Heart right ventricle (tissue), 16 donors: ENCODE measurements at places on chromosomes 13 and 19. TPM values are rescaled to one million over a fixed set of nuclear protein-coding genes. Genes with fewer than 3 reads are reported as not detected.

Gene PSMD8
- polyA plus RNA-seq: 513 TPM

Gene ZNF667
- polyA plus RNA-seq: 6.9 TPM

Gene KLC3
- polyA plus RNA-seq: 0.16 TPM

Gene CLEC17A
- not detected for polyA plus RNA-seq

DNA sequence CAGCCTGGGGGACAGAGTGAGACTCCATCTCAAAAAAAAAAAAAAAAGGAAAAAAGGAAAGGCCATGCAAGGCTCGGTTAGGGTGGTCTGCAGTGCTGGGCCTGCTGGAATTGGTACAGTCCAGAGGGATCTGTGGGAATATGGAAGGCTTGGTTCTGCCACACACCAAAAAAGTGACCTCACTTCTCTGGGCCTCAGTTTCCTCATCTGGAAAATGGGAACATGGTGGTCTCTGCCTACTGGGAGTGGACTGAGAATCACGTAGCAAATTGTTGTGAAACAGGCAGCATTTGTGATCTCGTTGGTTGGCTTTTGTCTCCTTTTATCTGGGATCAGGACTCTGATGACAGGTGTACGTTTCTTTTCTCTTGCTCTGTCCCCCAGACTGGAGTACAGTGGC is 7.5 kb downstream of the DNM2 start:
- no peak for DNase-seq

GRCh38 chr19:6011206-6011605 is 33.3 kb upstream of the RANBP3 start:
- no peak for DNase-seq

DNA sequence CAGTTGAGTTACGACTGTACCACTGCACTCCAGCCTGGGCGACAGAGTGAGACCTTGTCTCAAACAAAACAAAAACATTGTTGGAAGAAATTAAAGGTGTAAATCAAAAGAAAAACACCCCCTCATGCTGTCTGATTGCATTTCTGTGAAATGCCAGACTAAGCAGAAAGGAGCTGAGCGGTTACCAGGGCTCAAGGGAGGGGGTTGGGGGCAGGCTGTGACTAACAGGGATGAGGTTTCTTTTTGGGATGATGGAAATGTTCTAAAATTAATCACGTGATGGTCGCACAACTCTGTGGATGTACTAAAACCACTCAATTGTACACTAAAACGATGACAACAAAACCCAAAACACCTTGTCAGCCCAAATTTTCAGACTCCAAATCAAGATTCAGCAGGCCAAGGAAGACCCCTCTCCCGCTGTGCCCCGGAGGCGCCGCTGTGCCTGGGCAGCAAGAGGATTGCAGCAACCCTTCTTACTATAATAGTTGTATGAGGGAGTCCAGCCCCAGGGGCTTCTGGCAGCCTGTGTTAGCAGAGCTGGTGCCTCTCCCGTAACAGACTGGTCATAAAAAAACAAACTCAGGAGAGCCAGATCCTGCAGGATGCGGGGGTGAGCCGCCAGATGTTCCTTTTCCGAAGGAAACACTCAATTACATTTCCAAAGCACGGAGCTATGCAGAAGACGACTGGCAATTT is 20.9 kb downstream of the CAPS start:
- no peak for DNase-seq

GRCh38 chr19:38250428-38250820 is 5.8 kb downstream of the PPP1R14A start:
- no peak for DNase-seq

GRCh38 chr13:43116242-43116641 is 92.9 kb downstream of the DNAJC15 start:
- no peak for DNase-seq

GRCh38 chr19:31107096-31107495 is 242.1 kb downstream of the TSHZ3 start:
- DNase-seq: no peak

DNA sequence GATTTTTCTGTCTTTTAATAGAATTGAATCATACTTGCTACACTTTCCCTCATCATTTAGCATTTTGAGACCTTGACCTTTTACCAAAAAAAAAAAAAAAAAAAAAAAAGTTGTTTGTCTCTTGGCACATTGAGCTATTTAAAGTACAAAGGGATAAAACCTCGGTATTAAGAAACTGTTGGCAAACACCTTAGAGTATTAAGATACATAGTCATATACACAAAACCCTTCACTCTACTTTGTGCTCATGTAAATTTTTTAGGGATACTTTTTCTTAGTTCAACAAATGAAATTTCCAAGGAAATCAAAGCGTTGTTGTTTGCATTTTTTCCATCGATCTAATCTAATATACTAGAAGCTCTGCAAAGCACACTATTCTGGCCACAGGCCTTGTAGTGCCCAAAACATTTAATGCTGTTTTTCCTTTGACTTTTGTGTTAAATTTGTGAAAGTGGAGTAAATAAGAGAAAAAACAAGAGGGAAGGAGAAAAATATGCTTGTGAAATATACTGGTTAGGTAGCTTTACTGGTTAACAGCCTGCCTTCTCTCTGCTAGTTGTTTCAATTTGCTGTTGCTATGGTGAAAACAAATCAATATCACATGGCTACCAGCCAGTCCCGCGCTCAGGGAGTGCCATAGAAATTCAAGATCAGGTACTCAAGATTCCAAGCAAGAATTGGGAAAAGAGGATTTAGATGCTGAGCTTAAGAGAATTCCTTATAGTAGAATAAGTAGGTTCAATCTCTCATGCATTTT is 2.6 kb downstream of the MBNL2 start:
- no peak for DNase-seq

- peak; percentile 16 for DNase-seq
These were observed 380.0 kb upstream of the SGCG start for GRCh38 chr13:22800526-22801401.

GRCh38 chr13:33937373-33938098 is 119.6 kb downstream of the RFC3 start:
- no peak for DNase-seq

GRCh38 chr13:46178821-46179220 is 3.2 kb downstream of the LCP1 start:
- DNase-seq: no peak

GRCh38 chr13:93368296-93368695 is 141.7 kb downstream of the GPC6 start:
- no peak for DNase-seq

DNA sequence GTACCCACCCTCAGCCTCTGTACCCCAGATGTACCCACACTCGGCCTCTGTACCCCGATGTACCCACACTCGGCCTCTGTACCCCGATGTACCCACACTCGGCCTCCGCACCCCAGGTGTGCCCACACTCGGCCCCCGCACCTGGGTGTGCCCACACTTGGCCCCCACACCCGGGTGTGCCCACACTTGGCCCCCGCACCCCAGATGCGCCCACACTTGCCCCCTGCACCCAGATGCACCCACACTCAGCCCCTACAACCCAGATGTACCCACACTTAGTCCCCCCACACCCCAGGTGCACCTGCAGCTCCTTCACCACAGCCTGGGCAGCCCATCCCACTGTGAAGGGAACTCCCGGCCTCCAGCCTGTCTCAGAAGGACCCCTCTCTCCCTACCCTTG is 69.7 kb downstream of the PEX11G start:
- DNase-seq: no peak
